ENCODE measurements at places on chromosomes 5 and 9.

DNA sequence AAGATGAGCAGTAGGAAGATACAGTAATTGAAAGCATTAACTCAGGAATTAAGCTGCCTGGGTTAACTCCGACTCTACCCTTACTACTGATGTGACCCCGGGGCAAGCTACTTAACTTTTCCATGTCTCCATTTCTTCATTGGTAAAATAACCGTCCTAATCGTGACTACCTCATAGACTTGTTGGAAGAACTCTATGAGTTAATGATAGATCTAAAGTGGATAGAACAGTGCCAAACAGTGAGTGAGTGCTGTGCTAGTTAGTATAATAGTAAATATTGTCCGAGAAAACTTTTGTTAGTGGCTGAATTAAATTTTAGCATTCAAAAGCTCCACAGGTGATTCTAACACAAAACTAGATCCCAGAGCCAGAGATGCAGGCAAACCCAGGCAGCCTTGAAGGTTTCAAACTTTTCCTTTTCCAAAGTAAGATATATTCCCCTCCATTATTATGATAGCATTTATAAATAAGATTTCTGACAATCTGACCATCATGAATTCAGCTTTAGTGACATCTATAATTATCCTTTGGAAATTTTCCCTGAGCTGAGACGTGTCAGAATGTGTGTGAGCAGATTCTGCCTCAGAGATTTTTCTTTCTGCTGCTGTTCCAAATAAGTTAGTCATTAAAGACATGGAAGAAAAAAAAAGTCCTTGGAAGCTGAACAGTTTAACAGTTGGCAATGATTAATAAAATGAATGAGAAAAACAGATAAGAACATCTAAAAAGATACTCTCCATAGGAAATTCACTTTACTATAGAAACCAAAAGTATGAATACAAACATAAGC is 369.5 kb downstream of the PRELID2 start:
- no peak for DNase-seq

- DNase-seq, result no peak
These were observed 8.5 kb downstream of the HCN1 start for GRCh38 chr5:45687701-45688100.

- no peak for DNase-seq
These were observed 20.7 kb upstream of the ZNF782 start for GRCh38 chr9:96874947-96875460.

DNA sequence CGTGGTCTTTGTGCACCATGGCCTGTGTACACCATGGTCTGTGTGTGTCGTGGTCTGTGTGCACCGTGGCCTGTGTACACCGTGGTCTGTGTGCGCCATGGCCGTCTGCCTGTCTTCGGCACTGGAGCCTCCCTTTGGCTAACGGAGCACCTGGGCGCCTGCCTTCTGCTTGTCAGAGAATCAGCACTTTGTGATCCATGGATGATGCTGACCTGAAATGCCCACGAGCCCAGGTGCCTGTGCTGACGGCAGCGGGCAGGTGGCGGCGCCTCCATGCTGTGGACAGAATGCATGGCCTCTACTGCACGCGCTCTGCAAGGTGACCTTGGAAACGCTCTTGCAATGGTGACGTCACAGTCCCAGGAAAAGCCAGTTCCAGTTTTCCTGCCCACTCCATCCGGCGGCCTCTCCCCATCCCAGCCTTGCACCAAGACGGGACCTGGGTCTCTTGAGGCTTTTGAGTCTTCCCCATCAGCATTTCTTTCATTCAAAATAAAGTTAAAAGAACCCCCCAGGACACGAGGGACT is 14.6 kb downstream of the LCN9 start:
- DNase-seq, result no peak

GRCh38 chr5:157592594-157592993 is 17.0 kb upstream of the ADAM19 start:
- DNase-seq, result no peak

All from HuH-7.5 (cell line).